NCI-H1105 (cell line): ENCODE measurements at places on chromosomes 1 and 21.
A peak's percentile ranks its signal among the peaks of the same experiment; 100 is the strongest.

GRCh38 chr1:226662642-226663326 lies 76.3 kb downstream of the ITPKB start:
- DNase-seq = no peak

GRCh38 chr1:159839116-159839849 lies 12.6 kb downstream of the SLAMF8 start:
- no peak for DNase-seq

GRCh38 chr1:78607334-78607927 lies 12.8 kb upstream of the IFI44L start:
- DNase-seq = no peak

- DNase-seq = no peak
Observed at GRCh38 chr1:225944951-225945350, 3.9 kb upstream of the LEFTY2 start.

DNA sequence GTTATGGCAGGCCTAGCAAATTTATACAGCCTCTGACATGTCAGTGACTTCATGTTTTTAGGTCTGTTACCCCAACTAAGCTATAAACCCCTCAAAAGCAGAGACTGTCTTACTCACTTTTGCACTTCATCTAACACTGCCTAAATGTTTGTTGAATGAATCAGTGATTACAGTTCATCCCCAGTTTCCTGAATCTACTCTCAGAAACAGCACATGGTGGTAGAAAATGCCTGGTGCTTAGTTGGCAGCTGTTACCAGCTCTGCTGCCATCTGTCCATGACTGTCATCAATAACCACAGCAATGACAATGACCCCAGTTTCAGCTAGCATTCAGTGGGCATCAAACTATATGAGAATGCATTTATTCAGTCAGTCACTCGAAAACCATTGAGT lies 110.5 kb upstream of the SERBP1 start:
- no peak for DNase-seq

GRCh38 chr1:232130815-232131480 lies 499.0 kb downstream of the SIPA1L2 start:
- no peak for DNase-seq

DNA sequence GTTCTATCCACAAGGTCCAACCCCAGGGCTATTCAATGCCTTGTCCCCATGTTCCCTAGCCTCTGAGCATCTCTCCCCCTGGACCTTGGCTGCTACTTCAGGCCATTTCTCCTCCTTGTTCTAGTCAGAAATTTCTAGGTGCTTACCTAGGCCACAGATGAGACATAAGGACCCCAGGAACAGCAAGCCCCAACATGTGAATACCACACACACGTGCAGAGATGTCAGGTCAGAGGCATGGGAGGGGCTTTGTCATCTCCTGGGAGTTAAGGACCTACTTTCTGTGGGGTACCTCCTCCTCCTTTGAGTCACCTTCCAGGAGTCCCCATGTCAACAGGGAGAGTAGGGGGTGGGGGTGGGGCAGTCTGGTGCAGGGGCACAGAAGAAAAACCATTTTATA lies 7.1 kb upstream of the RGS16 start:
- DNase-seq = peak; percentile 90

GRCh38 chr1:246726255-246726679 lies 2.1 kb downstream of the SCCPDH start:
- DNase-seq = no peak

- DNase-seq = no peak
Observed at GRCh38 chr1:59186656-59187055, 110.2 kb upstream of the FGGY start.

- DNase-seq = peak; percentile 85
Observed at GRCh38 chr1:33161061-33161681, 20.7 kb downstream of the TRIM62 start.

- no peak for DNase-seq
Observed at GRCh38 chr1:53430261-53430660, 28.9 kb upstream of the DMRTB1 start.

DNA sequence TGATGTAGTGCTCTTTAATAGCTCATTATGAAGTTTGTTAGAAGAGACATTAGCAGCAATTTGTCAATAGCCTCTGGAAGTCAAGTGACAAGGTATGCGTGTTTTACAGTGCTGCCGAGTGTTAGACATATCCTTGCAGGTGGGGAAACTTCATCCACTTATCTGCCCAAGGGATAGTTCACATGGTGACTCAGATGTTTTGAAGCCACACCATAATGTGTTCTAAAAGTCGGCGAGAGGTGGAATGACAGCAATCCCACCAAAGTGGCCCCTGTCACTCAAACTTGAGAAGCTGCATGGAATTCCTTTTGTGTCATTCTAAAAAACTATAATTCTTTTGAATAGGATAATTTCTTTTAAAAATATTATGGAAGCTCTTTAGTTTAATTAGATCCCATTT lies 98.1 kb downstream of the RUNX1 start:
- no peak for DNase-seq

DNA sequence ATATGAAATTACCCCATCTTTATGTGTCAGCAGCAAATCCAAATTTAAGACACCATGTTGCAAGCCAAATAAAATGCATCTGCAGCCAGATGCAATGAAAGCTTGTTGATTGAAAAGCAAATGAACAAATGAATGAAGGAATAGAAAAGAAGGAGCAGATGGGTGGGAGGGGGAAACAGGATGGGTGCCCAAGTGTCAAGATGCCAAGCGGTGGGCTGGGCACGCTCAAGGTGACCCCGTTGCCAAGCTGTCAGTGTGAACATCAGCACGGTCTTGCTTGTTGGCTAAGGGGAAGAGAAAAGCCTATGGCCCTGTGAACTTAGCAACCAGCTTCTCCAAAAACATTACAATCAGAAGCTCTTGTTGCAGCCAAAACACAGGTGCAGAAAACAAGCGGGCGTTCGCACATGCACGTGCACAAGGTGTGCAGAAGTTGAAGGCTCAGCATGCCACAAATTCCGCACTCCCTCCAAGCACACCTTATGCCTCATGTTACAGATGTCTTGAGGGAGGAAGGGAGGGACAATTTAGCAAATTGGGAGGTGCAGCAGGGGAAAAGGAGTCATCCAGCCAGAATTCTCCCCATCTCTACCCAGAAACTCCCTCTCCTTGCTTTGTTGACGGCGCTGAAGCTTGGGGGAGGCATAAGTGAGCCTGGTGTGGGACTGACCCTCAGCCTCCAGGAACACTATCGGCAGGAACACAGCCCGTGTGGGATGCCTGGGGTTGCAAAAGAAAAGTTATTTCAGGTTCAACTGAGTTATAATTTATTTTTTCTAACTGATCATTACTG lies 62.4 kb downstream of the HIVEP3 start:
- no peak for DNase-seq

GRCh38 chr1:212219679-212220463 lies 65.3 kb upstream of the PPP2R5A start:
- no peak for DNase-seq

GRCh38 chr1:209850342-209850979 lies 22.7 kb downstream of the UTP25 start:
- DNase-seq = peak; percentile 52

GRCh38 chr21:25402134-25402961 lies 204.9 kb downstream of the MRPL39 start:
- DNase-seq = no peak

GRCh38 chr1:212152308-212152693 lies 116.8 kb downstream of the DTL start:
- no peak for DNase-seq

GRCh38 chr1:115413621-115414020 lies 75.6 kb upstream of the NGF start:
- no peak for DNase-seq

- no peak for DNase-seq
Observed at GRCh38 chr1:169150641-169151337, 44.3 kb downstream of the ATP1B1 start.

- DNase-seq = no peak
Observed at GRCh38 chr1:64845831-64846425, 101.1 kb downstream of the RAVER2 start.

DNA sequence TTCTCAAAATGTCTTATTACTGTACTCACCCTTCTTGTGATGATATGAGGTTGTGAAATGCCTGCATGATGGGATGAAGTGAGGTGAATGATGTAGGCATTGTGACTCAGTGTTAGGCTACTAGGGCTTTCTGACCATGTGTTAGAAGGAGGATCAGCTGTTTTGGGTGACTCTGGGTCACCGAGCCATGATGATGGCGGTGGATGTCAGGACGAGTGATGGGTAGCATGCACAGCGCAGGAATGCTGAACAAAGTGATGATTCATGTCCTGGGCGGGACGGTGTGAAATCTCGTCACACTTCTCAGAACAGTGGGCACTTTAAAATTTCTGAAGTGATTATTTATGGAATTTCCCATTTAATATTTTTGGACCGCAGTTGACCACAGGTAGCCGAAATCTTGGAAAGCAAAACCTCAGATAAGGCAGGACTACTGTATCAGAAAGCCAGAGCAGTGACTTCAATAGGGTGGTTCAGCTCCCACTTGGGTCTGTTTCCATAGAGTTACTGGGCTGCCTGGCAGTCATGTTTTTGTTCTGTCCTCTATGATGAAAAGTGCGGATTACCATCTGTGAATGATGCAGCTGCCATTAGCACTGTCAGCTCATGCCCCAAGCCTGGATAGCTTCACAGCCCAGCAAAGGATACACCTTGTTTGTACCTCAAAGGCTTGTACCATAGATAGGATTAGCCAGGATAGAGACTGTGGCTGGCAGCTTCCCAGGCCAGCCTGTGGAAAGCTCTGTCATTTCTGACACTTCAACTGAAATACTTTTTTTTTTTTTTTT lies 26.6 kb downstream of the IL6R start:
- DNase-seq = no peak

DNA sequence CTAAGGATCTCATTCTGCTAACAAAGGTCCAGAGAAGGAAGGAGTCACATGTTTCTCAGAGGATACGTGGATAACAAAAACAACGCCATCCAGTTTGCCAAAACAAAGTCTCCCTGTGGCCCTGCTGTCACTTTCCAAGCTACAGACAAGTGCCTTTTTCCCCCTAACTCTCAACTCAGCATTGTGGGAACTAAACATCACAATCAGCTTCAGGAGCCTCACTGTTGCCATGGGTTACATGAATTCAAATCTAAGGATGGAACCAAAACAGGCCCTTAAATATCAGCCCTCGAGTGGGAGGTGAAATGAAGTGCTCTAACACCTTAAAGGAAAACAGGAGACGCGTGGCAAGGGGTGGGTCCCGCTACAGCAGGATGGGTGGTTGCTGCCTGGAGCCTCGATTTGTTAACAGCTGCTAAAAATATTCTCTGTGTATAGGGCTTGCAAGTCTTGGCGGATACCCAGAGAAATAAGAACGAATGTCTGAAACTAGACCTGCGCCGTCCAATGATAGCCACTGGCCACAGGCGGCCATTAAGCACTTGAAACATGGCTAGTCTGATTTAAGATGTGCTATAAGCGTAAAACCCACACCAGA lies 66.4 kb upstream of the SOD1 start:
- DNase-seq = no peak

GRCh38 chr1:199784138-199784895 lies 243.2 kb upstream of the NR5A2 start:
- no peak for DNase-seq

DNA sequence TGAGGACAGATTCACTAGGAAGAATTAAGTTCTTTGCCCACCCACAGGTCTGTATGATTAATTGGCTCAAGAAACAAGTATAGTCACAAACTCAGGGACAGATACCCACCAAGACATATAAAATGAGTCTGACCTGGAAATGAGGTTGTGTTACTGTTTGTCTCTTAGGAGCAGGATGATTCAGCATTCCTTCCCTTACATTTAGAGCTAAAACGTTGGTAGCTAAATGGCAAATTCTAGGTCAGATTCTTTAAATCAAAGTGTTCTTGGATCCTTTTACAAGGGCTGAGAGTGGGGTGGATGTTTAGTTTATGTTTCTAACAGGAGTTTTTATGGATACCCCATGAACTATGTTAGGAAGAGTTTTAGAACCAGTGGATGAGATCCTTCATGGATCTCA lies 4.7 kb downstream of the RIMKLA start:
- no peak for DNase-seq

DNA sequence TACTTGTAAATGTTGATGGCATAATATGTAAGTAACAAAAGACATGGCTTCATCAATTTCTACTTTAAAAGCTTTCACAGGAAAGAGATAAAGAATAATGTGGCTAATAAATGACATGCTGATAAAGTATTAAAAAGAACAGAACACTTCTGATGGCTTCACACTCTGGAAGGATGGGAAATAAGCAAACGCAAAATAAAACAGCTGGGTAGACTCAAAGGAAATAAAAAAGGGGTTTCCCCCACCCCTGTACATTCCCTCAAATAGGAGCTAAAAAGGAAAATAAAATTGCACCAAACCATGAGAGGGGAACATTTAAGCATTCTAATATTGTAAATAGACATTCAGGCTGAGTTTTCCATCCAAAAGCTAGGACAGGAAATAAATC lies 27.0 kb upstream of the DYRK1A start:
- no peak for DNase-seq

DNA sequence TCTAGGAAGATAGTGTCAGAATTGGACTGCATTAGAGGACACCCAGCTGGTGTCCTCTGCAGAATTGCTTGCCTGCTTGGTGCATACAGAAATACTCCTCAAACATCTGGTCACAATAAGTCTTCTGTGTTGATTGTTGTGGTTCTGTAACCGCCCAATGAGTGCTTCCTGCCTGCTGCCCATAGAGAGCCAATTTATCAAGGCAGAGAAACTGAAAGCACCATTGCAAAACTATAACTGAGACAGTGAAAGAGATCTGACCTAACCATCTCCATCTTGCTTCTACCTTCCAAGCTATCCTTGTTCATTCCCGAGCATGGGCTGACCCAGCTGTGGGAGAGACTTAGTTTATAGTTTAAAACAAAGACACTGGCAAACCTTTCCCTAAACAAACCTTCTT lies 462.4 kb upstream of the RGS18 start:
- no peak for DNase-seq

GRCh38 chr1:204383163-204383904 lies 23.6 kb upstream of the PLEKHA6 start:
- DNase-seq = no peak

GRCh38 chr1:95108792-95109191 lies 8.4 kb upstream of the TLCD4 start:
- no peak for DNase-seq

DNA sequence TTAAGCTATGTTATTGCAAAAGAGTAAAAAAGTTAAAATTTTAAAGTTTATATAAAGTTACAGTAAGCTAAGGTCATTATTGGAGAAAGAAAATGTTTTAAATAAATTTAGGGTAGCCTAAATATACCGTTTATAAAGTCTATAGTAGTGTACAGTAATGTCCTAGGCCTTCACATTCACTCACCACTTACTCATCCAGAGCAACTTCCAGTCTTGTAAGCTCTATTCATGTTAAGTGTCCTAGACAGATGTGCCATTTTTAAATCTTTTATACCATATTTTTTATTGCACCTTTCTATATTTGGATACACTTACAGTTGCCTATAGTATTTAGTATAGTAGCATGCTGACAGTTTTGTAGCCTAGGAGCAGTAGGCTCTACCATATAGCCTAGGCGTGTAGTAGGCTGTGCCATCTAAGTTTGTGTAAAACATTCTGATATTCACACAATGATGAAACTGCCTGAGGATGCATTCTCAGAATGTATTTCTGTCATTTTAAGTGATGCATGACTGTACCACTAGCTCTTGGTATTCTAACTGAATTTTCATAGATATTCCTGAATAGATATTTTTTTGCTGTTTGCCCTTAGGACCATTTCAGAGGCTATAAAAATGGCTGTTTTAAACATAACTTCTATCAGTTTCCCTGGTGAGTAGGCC lies 26.8 kb downstream of the PPP2R5A start:
- DNase-seq = no peak
